ENCODE measurements at places on chromosomes 4 and X. TPM values are rescaled to one million over a fixed set of nuclear protein-coding genes. Genes with fewer than 3 reads are reported as not detected.

GRCh38 chr4:19623866-19624265, 627.8 kb upstream of the SLIT2 start:
- DNase-seq = no peak
- no peak overlapping the region for H3K27ac ChIP-seq
- no peak overlapping the region for H3K4me3 ChIP-seq
- H3K36me3 ChIP-seq = no peaks in the 10 kb centered on the region
- H3K27me3 ChIP-seq = no peaks in the 10 kb centered on the region

The PLS3 gene
- 2.6 TPM for total RNA-seq

The PFKFB1 gene
- total RNA-seq = 1.00 TPM

GRCh38 chr4:10084651-10085358, 31.8 kb downstream of the WDR1 start:
- no peak overlapping the region for H3K4me3 ChIP-seq
- H3K27me3 ChIP-seq = no peaks in the 10 kb centered on the region
- no peak for DNase-seq
- H3K36me3 ChIP-seq = peaks cover 74% of the 10 kb centered on the region

DNA sequence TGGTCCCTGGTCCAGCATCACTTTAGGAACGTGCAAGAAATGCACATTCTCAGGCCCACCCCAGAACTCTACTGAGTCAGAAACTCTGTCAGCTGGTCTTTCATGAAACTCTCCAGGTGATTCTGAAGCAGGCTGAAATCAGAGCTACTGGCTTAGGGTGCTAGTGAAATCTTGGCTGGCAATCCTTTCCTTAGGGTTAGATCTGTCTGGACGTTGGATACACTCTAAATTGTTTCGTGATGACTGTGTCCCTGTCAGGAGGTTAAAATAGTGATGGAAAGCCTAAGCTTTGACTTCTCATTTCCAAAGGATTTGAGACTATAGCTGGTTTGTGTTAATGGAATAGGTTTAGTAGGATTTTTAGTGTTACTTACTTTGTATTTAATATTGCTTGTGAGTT, 99.1 kb downstream of the ARHGAP10 start:
- no peak overlapping the region for H3K4me3 ChIP-seq
- H3K27ac ChIP-seq = no peak overlapping the region
- DNase-seq = no peak
- H3K36me3 ChIP-seq = no peaks in the 10 kb centered on the region

- DNase-seq = no peak
- H3K36me3 ChIP-seq = no peaks in the 10 kb centered on the region
- no peaks in the 10 kb centered on the region for H3K27me3 ChIP-seq
- H3K4me1 ChIP-seq = no peaks in the 10 kb centered on the region
- no peak overlapping the region for H3K4me3 ChIP-seq
These were observed 1118.1 kb upstream of the PABPC4L start for GRCh38 chr4:135319685-135320084.

DNA sequence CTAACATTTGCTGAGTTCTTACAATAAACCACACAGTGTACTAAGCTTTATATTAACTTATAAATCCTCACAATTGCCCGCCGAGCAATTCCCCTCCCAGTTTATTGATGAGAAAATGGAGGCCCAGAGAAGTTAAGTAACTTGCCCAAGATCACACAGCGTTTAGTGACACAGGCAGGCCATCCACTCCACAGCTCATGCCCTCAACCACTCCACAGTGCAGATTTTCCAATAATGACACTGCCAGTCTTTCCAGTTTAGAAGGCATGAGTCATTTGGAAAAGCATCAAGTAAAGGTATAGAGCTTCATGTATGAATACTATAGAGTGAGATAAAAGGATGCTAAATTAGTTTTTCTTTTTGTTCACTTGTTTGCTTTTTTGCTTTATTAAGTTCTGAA, 208.5 kb downstream of the CAMK2D start:
- H3K27ac ChIP-seq = no peak overlapping the region
- no peaks in the 10 kb centered on the region for H3K4me1 ChIP-seq
- H3K27me3 ChIP-seq = no peaks in the 10 kb centered on the region
- no peak for DNase-seq
- no peak overlapping the region for H3K4me3 ChIP-seq

Measured in naive thymus-derived CD4-positive, alpha-beta T cell (primary cell).